Effector memory CD4-positive, alpha-beta T cell (primary cell): ENCODE measurements at places on chromosomes 1 and 21.

DNA sequence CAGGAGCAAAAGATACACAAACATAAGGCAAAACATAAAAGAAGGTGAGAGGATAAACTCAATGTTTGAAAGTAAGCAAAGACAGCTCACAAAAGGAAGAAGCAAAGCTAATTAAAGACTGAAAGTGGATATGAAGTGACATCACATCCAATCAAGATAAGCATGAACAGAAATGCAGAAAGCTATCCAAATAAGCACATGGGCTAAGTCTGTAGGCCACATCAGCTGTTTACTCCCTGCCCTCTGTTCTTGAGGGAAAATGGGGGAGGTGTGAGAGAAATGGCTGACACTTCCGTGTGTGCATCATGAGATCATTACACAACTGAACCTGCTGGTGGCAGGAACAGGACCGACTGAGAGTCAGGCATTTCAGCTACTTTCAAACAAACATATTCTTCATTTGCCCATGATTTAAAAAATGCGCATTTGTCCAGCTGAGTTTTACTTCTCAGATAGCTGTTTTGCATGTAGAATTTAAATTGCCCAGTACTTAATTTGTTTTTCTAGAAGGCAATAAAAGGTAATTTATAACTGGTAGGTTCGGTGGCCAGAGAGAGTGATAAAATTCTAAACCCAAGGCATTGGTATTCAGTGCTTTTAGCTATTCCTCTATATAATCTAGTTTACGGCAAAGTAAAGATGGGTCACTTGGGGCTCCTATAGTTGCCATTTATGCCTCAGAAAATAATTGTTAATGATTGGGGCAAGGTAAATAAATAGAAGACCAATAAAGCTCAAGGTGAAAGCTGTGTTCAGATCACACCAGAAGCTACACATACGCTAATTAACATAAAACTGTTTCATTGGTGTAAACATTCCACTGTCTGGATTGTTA lies 27.2 kb upstream of the MAN1A2 start:
- no peak for DNase-seq

GRCh38 chr1:15592285-15592684 lies 7.4 kb upstream of the AGMAT start:
- no peak for DNase-seq

DNA sequence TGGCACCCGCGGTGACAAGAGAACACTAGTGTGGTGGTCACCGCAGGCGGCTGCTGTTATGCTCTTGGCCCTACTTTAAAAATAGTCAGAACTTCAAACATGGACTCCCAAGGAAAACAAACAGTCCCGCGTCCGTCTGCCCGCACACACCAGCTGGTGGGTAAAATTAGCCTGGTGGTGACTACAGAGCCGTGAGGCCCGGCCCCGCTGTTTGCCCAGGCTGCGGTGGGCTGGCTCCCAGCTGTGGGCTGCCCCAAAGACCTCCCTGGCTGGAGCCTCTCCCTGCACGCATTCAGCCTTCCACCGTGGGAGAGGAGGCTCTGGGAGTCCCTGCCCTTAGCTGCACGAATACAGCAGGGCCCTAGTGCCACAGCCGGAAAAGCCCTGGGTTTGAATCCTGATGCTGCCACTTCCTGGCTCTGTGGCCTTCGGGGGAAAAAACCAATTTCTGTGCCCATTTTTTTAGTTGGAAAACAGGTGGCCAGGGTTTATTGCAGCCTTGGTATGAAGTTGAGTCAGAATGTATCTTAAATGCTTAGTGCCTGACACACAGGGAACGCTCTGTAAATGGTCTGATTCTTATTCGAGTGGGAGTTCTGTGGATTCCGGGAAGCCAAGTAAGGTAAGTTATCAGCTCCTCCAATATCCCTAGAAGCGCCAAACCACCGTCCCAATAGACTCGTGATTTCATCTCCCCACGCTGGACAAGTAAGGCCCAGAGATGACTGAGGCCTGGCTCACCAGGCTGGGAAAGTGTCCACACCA lies 58.2 kb downstream of the ALPL start:
- DNase-seq, result no peak

DNA sequence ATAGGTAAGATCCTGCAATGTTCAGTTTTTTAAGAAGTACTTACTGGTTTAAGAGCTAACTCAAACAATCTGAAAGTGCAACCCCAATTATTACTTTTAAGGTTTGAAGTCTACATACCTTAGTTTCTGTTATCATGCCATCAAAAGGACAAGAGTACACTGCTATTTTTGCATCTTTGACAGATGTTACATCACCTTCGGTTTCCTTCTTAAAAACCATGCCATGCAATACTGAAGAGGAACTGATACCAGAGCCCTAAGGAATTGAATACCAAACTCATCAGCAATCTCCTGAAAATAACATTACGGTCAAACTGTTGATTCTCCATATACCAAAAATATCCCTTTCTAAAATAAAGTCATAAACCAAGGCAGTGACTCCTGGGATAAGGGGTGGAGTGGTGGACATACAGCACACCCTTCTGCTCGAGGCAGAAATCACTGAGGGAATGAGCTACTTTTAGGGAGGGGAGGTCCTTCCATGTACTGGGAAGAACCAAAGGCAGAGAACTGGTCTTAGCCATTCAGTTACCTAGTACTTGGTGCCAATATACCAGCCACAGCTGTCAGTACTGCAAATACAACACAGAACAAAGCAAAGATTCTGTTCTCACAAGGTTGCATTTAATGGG lies 8.5 kb downstream of the CCT8 start:
- no peak for DNase-seq

GRCh38 chr1:248596615-248597014 lies 885 bp downstream of the OR2T10 start:
- DNase-seq, result no peak

DNA sequence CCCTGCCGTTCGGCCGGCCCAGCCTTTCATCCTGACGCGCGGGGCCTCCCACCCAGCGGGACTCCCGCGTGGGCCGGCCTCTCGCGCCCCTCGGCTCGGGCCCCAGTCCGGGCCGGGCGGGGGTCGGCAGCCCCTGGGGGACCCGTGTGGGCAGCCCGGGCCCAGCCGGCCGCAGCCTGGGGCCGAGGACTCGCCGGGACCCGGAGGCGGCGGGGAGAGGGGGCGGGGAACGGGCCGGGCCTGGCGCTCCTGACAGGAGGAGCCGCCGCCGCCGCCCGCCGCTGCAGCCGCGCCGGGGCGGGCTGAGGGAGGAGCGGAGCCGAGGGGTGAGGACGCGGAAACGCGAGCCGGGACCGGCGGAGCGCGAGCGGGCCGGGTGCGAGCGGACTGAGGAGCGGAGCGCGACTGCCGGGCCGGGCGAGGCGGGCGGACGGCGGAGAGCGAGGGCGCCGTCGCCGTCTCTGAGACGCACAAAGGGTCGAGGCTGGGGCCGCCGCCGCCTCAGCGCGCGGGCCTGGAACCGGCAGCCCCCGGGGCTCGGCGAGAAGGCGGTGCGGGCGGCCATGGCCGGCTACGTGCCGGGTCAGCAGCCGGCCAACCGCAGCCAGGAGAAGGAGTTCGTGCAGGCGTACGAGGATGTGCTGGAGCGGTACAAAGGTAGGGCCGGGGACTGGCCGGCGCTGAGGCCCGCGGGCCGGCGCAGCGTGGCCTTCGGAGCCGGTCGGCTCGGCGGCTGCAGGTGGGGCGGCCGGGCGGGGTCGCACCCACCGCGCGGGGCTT lies 79.1 kb downstream of the NDUFS5 start:
- peak; percentile 25 for DNase-seq

DNA sequence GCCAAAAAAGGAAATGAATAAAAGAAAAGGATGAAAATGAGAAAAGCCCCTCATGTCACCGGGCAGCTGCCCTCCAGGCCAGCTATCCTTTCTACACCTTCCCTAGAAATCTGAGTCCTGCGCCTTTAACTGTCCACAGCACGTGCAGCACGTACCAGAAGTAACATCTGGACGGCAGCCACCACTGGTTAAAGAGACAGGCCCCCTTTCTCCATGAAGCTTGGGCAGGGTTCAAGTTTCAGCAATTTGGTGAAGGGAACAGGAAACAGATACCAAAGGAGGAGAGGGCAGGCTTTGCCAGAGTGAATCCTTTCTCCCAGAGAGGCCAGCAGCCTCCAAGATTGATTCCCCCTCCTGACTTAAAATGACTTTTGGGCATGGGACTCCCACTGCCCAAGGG lies 3.6 kb upstream of the KIAA2013 start:
- no peak for DNase-seq

DNA sequence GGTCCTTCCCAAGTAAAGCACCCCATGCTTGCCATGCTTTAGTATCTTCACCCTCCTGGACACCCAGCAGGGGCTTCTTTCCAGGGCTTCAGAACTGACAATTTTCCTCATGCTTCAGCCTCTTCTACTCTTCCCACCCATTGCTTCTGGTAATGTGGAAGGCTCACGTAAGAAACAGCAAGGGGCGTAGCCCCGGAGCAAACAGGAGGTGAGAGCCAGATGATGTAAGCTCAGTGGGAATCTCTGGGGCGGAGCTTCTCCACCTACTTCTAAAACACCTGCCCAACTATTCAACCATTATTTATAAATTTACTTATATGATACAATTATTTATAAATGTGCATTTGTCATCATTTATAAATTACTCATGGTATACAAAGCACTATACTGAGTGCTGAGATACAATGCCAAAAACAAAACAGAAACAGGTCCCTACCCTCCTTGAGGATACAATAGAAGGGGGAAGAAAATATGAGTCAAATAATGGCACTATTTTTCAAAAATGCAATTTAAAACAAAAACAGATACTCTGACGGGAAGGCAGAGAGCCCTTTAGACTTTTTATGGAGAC lies 140.1 kb upstream of the CAMK1G start:
- no peak for DNase-seq

- DNase-seq, result no peak
Measured at GRCh38 chr1:227175611-227176010, 142.7 kb downstream of the CDC42BPA start.

DNA sequence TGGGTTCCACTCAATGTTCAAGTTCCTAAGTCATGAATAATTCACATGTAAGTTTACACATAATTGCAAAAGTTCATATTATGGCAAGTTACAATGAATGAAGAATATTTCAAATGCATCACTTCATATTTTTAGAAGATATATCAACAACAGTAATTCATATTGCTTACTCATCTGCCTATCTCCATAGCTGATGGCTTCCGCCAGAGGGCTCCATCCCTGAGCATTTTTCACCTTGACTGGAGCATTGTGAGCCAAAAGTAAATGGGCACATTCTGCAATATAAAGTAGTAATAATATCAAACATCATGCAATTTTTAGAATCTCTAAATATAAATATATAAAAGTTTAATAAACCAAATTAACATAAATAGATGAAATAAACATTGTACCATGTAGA lies 29.8 kb downstream of the ANKRD13C start:
- DNase-seq, result no peak

- DNase-seq, result no peak
Measured at GRCh38 chr1:27606708-27607238, 2.8 kb upstream of the AHDC1 start.
